ENCODE measurements at places on chromosomes 3 and 15. TPM values are rescaled to one million over a fixed set of nuclear protein-coding genes. Genes with fewer than 3 reads are reported as not detected.

Gene FMN1
- polyA plus RNA-seq, result 24.8 TPM

Gene ABCC5
- polyA plus RNA-seq, result 33.2 TPM

Gene ASB7
- polyA plus RNA-seq, result 6.5 TPM

Gene LYZL4
- 0.46 TPM for polyA plus RNA-seq

Gene FAM81A
- 1.2 TPM for polyA plus RNA-seq

Gene TMIE
- polyA plus RNA-seq, result 0.57 TPM

Gene FBLN2
- 12.2 TPM for polyA plus RNA-seq

Gene MAPKBP1
- 8.1 TPM for polyA plus RNA-seq

Gene AADAC
- 1.7 TPM for polyA plus RNA-seq

Gene ATP13A4
- 4.3 TPM for polyA plus RNA-seq

All from thymus (tissue), 14 donors.